GM19239 (cell line): ENCODE measurements at places on chromosomes 3 and 15.

DNA sequence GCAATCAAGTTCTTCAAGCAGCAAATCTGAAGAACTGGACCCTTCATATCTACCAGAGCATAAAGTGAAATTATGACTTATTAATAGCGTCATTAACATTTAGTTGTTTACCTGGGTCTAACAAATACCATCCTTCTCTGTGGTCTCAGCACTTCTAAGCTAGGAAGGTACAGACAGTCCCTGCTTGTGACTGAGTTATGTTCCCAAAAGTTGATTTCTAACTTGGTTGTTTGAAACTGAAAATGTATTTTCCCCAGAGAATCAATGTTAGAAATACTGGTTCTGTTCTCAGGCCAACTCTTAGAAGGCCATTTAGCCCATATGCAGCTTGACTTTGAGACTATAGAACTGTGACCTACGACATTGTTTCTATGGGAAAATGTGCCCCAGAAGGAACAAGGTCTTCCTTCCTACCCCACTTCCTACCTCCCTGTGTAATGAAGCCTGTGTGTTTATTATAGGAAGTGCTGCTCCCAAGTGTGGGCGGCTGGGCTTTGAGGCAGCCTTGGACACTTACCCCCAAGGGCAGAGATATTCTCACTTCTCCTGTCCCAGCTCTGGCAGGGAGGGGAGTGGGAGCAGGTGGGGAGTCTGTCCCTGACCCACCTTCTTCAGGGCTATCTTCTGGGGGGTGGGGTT, 12.2 kb upstream of the MAPK6 start:
- DNase-seq = no peak

- no peak for DNase-seq
These were observed 30.0 kb downstream of the CFAP100 start for GRCh38 chr3:126424751-126425150.

GRCh38 chr15:101063891-101064794, 145.0 kb downstream of the LRRK1 start:
- no peak for DNase-seq

DNA sequence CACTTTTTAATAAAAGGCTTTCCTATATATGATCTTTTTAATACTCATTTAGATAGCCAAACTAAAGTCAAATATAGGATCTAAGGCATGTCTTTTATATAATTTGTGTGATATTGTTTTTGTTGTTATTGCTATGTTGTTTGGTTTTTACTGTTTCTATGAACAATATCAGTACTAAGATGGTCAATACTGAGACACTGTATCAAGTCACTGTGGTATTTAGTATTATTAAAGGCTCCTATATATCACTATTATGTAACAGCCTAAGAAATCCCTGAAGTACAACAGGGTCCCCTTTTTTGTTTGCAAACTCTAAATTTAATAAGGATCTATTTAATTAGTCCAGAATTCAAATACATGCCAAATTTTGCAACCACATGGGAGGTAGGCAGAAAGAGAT, 61.9 kb downstream of the TBC1D5 start:
- DNase-seq = no peak

DNA sequence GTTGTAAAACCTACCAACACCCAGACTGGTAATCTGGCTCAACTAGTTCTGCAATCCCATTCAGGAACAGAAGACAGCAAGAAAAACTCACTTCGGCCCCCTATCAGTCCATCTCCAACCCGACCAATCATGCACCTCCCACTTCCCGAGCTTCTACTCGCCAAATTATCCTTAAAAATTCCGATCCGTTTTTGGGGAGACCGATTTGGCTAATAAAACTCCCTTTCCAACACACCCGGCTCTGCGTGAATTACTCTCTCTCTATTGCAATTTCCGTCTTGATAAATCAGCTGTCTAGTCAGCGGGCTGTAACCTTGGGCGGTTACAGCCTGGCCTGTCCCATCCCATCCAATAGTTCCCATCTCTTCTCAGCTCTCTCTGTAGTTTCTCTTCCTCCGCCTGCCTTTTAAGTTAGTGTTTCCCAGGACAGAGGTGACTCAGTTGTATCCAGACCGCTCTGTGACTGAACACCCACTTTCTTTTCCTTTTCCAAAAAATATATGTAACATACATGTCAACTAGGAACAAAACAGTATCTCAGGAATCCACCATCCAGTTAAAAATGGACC, 780 bp upstream of the ACAD9 start:
- no peak for DNase-seq

DNA sequence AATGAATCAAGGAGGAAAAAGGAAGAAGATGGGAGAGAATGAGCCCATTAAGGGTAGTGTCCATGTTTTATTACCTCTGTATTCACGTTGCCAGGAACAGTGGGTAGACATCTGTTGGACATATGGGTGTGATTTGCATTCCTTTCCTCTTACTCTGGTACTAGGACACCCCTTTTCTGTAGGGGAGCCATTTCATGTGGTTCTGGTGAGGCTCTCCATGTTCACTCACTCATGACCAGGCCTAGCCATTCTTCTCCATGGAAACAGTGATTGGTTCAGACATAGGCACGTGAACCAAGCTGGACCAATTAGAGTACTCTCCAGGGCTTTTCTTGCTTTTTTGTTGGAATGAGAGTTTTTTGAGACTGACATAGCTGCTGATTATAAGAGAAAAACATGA, 39.6 kb upstream of the PDCD6IP start:
- no peak for DNase-seq

DNA sequence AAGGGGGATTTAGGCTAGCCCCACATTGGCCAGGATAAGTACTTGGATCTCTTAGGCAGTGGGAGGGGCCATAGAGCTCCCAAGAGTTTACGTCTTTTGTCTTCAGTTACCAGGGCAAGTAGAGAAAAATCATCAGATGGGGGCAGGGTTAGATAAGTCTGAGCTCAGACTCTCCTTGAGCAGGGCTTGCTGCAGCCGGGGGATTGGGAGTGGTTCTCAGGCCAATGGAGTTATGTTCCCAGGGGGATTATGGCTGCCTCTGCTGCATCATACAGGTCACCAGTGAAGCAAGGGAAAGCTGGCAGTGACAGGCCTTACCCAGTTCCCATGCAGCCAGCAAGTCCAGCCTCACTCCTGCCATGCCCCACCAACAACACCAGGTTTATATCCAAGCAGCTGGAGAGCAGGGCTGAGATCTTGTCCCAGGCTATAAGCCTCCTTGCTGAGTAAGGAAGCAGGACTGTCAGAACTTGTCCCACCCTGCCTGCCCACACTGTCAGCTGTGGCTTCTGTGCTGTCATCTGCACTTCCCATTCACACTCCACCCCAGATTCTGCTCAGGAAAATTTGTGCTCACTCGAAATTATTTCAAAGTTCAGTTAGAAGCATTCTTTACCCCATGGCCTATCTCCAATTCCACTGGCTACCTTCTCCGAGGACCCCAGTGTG, 215.3 kb downstream of the FAM43A start:
- DNase-seq = no peak

- DNase-seq = no peak
These were observed 218.8 kb upstream of the ICE2 start for GRCh38 chr15:60697750-60698149.

- no peak for DNase-seq
These were observed 536.2 kb downstream of the GRM7 start for GRCh38 chr3:7397097-7397496.

DNA sequence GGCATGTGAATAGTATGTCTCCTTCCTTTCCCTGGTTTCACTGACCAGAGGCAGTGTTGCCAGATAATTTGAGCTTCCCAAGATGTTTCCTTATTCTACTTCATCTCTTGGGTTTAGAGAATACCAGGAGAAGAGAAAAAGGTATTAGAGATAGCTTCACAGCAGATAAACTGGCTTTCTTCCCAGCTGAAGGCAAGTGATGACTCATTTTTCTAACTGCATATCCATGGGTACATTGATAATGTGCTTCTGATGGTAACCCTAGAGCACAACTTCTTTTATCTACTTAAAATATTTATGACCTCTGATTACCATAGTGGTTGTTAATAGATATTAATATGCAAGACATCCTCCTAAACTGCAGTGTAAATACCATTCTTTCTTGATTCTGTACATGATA, 34.6 kb upstream of the CMTM8 start:
- no peak for DNase-seq

- no peak for DNase-seq
These were observed 14.9 kb upstream of the AEN start for GRCh38 chr15:88606070-88606794.

DNA sequence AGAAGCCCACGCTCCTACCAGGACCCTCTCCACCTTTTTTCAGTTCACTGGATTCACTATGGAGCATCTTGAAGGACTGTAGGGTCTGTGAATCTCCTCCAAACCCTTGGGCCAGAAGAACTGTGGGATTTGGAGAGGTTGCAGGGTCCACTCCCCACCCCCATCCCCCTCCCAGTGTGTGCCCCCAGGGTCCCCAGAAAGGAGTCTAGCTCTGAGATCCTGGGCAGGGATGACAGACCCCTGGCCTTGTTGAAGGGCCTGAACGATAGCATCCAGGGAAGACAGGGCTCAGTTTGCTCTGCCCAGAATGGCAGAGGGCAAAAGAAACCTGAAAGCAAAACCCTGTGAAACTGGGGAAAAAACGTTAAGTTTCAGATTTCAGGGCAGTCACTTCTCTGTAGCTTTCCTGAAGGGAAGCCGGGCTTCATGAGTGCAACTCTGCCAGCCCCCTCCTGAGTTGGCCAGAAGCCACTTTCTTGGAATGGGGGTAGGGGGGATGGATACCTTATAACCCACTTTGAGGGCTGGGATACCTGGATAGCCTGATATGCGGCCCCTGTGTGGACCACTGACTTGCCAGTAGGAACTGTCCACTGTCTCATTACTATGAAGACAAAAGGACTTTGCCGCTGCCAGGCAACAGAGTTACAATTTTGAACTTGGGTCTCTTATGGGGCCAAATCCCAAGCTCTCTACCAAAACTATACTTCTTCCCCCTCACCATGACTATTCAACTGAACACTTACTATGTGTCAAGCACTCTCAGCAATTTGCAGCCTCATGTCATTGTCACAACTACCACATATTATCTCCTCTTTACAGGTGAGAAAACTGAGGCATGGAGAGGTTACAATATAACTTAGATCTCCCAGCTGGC, 1.6 kb upstream of the CISH start:
- no peak for DNase-seq

- no peak for DNase-seq
These were observed 67.5 kb downstream of the SPRED1 start for GRCh38 chr15:38320181-38320580.

DNA sequence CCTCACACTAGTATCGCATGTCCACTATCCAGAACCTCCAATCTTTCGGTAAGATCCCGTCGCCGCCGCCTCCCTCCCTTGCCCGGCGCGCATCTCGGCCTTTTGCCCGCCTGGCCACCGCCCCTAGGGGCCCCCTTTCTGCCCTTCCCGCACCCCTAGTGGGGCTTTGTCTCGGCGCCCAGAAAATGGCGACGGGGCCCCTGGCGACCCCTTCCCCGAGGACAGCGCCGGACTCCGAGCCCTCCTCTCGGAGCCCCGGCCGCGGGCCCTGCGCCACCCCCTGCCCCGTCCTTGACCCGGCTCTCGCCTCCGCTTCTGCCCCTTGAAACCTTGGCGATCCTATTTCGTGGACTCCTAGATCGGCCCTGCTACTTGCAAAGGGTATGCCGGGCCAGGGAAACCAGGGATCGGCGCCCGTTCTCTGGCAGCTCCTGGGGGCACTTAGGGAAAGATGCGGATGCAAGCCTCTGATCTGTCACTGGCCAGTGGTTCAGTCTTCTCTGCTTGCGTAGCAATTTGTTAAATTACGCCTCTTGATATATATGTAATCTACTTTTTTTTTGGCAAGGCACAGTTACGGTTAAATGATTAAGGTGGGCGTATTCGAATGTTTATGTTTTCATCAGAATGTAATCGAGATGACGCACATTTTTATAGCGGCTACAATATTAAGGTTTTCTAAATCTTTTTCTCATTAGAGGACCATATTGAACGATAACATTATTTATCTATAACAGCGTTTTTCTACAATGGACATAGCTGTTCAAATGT, 603 bp downstream of the EIF1B start:
- peak; percentile 24 for DNase-seq

- no peak for DNase-seq
These were observed 215.8 kb upstream of the CADM2 start for GRCh38 chr3:84742915-84743425.

GRCh38 chr3:139263798-139264197, 80.0 kb upstream of the MRPS22 start:
- no peak for DNase-seq
